COLO829 (cell line): ENCODE measurements at places on chromosomes 4 and X.

GRCh38 chr4:6912441-6912840, 2.8 kb downstream of the TBC1D14 start:
- DNase-seq = no peak

- no peak for DNase-seq
These were observed 24.0 kb downstream of the ARSJ start for GRCh38 chr4:113955411-113955810.

GRCh38 chr4:152480901-152481300, 55.0 kb downstream of the FBXW7 start:
- no peak for DNase-seq

DNA sequence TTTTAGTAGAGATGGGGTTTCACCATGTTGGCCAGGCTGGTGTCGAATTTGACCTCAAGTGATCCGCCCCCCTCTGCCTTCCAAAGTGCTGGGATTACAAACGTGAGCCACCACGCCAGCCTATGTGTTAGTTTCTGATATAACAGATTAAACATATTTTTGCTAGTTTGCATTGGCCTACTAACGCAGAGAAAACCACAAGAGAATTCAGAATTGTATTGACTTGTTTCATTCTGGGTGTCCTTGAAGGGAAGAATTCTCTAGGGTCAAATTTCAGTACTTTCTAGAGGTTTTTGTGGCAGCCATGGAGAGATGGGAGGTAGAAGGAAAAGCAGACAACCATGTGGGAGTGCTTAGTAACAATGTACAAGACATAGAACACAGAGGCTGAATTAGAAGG, 46.1 kb upstream of the BMPR1B start:
- DNase-seq = no peak

- no peak for DNase-seq
These were observed 478.0 kb downstream of the PDHA2 start for GRCh38 chr4:96317891-96318290.

DNA sequence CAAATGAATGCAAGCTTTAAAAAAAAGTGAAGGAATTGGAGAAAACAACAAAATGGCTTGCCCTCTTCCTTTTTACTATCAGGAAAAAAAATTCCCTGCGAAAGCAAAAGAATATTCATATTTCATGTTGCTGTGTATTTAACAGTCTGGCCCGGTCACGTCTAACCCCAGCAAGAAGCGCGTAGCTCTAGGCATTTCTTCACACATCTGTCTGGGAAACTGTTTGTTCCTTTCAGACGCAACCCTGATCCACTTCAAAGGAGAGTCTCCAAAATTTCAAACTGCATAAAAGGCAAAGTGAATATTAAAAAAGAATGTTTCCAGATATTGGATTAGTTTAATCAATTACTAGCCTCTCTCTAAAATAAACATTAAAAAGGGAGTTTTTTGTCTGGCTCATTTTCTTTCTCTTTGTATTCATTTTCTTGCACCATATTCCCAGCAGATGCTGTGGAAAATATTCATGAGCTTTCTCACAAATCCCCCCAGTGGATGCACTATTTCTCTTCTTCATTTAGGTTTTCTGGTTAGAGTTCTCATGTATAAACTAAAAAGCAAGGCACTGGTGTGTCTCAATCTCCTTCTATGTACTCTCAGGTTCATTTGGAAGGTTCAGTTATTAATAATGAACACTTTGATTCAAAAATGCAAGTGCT, 145.3 kb downstream of the MID1 start:
- no peak for DNase-seq

DNA sequence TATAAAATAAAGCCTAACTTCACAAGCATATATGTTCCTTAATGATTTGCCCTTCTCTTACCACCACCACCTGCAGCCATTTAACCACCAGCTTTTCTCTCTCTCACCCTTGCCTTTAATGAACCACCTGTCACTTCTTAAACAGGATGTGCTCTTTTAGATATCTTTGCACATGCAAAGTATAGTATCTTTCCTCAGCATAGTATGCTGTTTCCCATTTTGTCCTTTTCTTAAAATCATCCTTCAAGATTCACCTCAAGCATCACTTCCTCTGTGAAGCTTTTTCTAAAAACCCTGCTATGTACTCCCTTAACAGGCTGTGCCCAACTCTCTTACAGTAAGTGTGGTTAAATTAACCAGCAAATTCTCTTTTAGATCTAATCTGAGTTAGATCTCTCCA, 8.2 kb upstream of the CNOT6L start:
- DNase-seq = no peak

DNA sequence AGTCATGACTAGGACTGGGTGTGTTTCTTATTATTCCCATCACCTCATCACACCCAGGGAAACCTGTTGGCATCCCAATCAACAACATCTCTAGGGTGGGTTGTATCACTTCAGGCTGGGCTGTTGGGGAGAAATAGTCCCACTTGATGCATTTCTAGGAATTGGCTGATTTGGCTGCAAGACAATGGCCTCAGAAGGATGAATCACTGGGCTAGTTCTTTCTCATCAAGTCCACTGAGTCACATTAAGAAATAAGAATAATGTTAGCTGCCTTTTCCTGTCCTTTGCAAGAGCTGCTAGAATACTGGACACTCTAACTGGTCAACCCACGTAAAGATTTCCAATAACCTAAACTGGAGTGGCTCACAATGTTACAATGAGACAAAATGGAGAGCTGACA, 104.2 kb downstream of the CHRDL1 start:
- DNase-seq = no peak

DNA sequence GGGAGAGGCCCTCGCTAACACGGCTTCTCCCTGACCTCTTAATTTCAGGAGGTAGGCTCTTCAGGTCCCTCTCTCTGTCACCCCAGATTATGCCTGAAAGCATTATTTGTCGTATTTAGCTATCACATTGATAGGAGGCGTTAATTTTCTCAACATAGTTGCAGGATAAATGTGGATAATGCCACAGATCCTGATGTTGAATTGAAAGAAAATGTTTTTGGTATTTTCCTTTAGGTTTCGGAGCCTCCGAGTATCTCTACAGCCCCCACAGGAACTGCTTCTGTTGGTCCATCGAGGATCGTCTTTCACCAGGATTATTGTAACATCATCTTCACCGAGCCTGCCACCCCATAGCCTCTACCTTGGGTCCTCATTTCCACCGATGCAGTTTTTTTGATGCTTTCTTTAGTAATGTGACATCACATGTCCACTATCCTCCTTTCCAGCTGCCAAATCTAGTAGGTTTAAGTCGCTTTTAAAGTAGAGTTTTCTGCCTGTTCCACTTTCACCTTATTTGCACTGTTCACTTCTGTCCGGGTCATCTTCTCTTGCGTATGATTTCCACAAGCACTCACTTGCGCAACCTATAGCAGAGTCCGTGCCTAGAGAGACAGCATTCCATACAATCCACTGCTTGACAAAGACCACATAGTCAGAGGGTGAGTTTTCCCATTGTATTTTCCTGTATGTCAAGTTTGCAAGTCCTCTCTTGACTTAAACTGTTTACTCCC, 665 bp downstream of the TIGD2 start:
- no peak for DNase-seq

DNA sequence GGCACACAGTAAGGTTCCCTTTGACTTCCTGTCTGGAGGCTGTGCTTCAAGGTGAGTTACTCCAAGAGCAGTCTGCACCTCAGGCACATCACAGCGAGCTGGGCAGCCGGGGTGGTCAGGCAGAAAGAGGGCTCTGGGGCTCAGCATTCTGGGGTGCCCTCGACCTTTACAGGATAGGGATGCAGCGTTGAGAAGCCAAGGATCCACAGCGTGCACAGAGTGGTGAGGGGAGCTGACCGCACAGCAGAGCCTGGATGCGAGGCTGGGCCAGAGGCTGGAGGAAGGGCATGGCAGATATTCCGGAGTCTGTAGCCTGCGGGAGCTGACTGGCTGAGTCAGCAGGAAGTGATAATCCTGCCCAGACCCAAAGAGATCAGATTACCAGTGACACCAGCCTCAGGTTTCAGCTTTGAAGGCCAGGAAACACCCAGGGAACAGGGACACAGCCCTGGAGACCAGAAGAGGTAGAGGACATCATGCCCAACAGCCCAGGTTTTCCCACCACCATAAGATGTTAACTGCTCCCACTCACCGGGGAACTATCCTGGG, 38.4 kb upstream of the PDLIM3 start:
- peak; percentile 82 for DNase-seq

- DNase-seq = peak; percentile 26
These were observed at the start of gene SLC25A43 for GRCh38 chrX:119398974-119399771. Gene SLC25A43, plus strand, starts transcription at chrX:119399336. Its CDS starts 68 bp downstream, at chrX:119399404.

DNA sequence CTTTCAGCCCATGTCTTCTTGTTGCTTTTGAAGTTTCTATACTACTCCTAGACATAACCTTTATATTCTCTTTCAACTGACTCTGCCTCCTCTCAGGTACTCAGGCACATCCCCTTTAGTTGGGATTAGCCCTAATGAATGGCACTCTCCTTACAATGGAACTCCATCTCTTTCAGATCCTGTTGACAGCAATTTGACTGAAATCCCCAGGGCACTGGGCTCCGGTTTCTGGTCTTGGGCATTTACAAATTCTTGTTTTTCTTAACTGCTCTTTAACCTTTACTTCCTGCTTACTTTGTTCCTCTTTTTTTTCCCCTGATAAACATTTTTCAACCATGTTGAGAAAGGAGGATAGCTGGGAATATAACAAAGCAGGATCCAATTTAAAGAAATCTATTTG, 68.9 kb downstream of the ENOX2 start:
- no peak for DNase-seq

DNA sequence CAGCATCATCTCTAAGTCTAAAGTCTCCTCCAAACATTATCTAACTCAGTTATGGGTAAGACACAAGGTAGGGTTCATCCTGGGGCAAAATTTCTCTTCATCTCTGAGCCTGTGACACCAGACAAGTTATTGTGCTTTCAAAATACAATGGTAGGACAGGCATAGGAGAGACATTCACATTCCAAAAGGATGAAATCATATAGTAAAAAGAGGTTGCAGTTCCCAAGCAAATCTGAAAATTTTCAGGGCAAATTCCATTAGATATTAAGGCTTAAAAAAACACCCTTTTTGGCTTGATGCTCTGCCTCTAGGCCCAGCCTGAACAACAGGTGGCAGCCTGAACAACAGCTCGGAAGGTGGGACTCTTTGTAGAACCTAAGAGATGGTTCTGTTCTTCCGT, 448.3 kb upstream of the SLIT2 start:
- DNase-seq = no peak

GRCh38 chr4:88960576-88960975, 96.4 kb downstream of the FAM13A start:
- DNase-seq = no peak

DNA sequence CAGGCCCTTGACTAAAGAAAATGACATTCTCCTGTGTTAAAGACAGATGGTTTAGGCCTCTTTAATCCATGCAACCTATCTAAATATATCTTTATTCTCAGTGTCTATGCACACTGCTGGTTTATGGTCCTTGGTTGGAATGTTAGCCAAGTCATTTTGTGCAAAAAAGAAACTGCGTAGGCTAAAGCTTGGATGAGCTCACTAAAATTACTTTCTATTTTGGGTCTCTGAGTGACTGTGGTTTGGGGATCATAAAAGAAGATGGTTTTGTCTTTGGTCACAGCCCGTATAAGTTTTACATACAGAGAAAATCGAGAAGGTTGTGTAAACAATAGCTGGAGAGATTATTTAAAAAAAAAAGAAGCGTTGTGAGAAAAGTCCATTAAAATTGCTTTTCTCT, 443.6 kb downstream of the UBE2NL start:
- DNase-seq = no peak

- DNase-seq = no peak
These were observed 58.4 kb upstream of the TMEM150C start for GRCh38 chr4:82620126-82620735.

DNA sequence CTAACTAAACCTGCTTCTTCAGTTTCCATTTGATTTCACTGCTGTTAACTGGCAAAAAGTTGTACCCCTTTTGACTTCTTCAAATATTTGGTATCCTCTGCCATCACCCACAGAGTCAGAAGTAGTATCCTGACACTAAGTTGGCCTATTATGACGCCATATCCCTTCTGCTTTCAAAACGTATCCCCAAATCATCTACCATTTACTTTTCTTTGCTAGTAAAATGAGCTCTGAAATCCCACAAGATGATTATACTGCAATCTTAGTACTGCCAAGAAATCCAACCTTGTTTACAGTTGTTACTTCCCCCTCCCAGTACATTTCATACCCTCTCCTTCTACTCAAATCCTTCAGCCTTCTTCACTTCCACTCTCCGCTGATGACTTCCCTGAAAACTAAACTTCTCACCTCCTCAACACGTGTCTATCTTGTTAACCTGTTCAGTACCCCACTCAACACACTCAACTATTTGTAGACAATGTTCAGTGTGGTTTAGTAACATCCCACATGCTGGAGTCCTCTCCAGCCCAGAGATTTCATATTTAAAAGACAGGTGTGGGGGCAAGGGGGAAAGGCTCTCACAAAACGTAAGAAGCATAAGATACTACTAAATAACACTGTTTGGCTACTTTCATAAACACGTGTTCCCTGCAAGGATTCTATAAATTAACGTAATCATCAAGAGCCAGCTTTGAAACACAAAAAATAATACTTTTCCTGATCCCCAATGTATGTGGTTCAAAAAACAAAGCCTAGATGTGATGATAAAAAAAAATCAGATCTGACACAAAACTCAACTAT, 1.3 kb downstream of the NAF1 start:
- DNase-seq = no peak

GRCh38 chr4:150647008-150647407, 65.1 kb downstream of the MAB21L2 start:
- DNase-seq = no peak

GRCh38 chr4:7772711-7773385, 166.8 kb downstream of the AFAP1 start:
- no peak for DNase-seq

DNA sequence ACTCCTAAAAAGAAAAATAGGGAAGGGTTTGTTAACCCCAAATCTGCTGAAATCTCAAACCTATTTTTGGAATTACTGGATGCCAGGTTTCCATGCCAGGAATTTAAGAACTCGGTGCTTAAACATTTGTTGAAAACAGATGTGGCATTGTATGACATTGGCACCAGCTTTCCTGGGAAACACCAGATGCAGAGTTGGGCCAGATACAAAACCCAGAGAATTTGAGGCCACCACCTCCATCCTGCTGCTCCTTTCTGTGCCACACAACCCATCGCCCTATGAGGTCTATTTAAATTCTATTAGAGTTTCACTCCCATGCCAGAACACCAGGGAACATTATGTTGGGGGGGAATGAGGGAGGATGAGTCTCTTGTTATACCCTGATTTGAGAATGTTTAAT, 71.7 kb downstream of the ARAP2 start:
- DNase-seq = no peak

DNA sequence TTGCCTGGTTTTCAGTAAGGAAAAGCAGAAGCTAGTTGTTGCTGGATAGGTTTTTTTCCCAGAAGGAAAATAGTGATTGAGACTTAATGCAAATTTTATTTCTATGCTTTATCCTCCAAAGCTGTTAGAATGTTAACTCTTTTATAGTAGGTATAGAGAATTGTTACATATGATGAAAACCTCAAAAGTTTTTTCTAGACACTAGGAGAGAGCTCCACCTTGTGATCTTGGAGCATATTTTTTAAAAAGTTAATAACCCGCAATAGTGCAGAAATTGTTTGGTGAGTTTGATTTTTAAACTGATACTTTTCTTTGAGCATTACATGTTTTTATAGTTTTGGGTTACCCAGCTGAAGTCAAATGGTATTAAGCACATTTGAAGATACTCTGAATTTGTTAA, 56.5 kb downstream of the STAG2 start:
- no peak for DNase-seq
